ENCODE measurements at places on chromosomes 4 and X. TPM values are rescaled to one million over a fixed set of nuclear protein-coding genes. Genes with fewer than 3 reads are reported as not detected.

DNA sequence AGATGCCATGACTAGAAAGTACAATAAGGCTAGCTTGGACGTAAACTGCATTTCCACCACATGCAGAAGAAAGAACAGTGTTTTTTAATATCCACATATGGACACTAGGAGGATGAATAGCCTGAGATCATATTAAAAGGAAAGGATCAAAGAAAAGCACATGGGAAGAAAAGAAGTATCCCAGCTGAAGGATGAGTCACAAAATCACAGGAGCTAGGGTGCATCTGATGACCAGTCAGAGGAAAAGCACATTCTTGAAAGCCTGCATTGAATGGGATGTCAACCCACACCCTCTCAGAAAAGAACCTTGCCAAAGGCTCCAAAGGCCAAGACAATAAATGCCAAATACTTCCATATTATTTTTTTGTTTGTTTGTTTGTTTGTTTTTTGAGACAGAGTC is 56.8 kb upstream of the PRDX4 start:
- no peak for DNase-seq

DNA sequence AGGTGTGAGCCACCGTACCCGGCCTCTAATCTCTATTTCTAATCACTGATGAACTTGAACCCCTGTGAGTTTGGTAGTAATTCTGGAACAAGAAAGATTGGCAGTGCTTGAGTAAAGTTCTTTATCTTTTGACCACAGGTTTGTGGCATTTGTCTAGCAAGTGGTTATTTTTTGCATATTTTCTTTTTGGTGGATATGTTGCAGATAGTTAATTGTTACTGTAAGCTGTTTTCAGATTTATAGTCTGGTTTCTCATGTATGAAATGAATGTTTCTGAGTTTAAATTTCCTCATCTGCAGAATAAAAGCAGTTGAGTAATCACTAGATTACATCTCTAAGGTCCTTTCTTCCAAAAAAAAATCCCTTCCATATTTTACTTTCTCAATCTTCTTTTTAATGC is 105.2 kb downstream of the GASK1B start:
- no peak for DNase-seq

DNA sequence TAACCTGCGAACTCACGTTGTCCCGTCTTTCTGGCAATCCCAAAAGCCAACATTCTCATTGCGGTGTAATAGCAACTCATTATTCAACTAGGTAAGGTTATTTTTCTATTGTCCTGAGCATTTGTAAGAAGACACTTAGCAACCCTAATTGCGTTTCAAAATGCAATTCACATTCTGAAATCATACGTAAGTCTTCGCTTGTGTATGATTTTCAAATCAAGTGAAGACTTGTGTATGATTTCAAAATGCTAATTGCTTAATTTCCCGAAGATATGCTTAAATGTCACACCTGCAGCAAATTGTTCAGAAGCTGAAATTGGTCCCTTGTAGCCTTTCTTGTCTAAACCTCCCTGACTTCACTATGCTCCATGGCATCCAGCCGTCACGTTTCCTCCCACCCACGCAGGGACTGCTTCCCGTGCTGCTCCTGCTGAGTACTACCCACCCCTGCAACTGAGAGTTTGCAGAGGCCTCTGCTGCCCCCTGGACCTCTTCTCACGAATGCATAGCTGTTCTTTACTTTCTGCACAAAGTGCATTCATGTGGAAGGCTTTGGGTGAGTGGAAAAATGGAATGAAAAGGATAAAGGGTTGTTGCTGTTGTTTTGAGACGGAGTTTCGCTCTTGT is 40.8 kb upstream of the CLDN24 start:
- DNase-seq: no peak

- no peak for DNase-seq
These were observed 466.3 kb upstream of the HS3ST1 start for GRCh38 chr4:11894977-11895376.

DNA sequence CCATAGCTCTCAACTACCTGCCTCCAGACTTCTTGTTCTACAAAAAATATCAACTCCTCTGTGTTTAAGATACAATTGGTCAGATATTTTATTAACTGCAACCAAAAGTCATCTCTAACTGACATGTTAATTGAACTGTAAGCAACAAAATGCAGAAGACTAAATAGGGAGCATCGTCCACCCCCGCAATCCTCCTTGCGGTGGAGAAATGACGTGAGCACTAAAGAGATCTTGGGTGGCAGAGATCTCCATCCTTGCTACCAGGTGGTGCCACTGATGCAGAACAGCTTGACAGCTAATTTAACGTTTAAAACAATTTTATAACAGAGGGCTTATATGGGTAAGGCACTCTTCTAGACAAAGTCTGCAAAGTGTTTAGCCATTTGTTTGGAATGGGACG is 164.4 kb upstream of the FTHL17 start:
- DNase-seq: no peak

DNA sequence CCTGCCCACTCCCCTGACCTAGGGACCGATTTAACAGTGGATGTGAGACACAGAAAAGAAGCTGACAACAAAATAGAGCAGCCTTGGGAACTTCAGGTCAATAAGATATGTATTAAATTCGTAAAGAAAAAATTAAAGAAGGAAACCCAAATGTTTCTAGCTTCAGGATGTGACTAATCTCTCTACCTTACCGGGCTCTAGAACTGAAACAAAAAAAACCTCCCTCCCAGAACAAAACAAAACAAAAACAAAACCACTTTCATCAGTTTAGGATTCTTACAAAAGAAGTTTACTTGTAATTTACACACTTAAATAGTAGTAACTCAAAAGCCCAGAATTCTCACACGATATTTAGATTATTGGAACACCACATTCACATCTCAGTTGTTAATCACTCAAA is 185.8 kb upstream of the RPS6KA3 start:
- no peak for DNase-seq

- DNase-seq: no peak
These were observed 157.9 kb downstream of the MAGEB5 start for GRCh38 chrX:26373829-26374228.

DNA sequence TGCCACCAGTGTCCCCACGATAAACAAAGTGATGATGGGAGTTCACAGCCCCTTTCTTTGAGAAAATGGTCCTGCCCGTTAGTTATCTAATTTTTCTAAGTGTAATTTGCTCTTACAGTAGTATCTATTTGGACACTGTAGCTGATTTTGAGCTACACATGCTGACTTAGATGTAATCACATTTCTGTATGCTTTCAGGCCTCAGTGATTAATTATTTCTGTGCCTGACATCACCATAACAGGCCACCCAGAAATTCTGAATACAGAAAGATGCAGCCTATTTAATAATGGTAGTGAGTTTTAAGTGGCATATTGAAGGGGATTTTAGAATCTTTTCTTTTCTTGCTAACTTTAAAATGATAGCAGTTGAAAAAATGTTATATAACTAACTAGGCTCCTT is 147.6 kb upstream of the ANXA10 start:
- no peak for DNase-seq

DNA sequence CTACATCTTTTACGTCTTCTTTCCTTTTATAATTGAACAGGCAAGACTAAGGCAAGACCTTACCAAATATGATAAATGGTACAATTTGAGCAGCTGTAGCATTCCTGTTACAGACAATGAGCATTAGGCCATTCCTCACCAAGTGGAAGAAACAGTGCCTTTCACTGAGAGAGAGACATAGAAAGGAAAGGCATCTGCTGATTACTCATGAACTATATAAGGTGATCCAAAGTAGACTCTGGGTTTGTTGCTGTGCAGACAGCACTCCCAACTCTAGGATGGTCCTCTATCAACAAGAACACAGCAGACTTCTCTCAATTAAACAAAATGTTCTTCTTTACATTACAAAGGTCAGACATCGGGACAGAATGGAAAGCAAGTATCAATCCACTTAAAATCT is 91.9 kb downstream of the FAM13A start:
- DNase-seq: no peak

- DNase-seq: peak; percentile 62
These were observed 17.9 kb upstream of the NSUN7 start for GRCh38 chr4:40731792-40732245.

DNA sequence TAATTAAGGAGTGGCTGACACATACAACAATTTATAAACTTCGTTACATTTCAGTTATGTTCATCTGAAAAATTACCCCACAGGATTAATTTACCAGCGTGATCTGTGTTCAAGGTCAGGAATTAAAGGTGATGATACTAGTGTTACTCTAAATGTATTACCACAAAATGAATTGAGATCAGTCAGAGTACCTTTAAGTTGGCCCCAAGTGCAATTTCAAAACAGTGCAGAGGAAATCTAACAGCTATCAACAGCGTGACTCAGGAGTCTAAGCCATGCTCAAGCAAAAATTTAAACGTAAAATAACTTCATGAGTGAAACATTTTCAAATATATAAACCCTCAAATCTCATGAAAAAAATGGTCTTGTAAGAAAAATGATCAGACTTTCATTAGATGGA is 18.7 kb downstream of the ANTXR2 start:
- DNase-seq: no peak

GRCh38 chr4:89009761-89010369 is 47.1 kb downstream of the FAM13A start:
- no peak for DNase-seq

GRCh38 chr4:176238826-176239225 is 30.2 kb downstream of the ASB5 start:
- DNase-seq: no peak

Gene EVC
- total RNA-seq: 33.3 TPM

Gene GBA3
- not detected for total RNA-seq

Gene DCHS2
- total RNA-seq: 0.03 TPM

Gene PRDM8
- total RNA-seq: 3.6 TPM

Gene TMPRSS11A
- total RNA-seq: not detected

Gene MAPK10
- total RNA-seq: 40.0 TPM

Gene ODAPH
- total RNA-seq: not detected

Gene NUP62CL
- 0.96 TPM for total RNA-seq
